ENCODE measurements at places on chromosomes 12 and 14.

DNA sequence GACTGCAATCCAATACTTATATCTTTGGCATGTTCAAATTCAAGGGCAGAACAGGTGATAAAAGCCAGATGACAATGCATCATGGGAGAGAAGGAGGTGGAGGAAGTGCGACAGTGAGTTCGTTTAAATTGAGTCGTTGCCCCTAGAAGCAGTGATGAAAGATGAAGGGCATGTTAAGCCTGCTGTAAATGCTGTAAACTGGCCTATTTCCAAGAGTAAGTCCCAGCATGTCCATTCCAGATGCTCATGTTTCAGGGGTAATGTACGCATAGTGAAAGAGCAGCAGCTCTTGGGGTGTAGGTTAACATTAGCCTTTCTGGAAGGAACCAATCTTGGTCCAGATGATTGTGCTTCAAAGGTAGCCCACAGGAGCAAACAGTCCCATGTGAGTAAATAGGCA is 97.1 kb downstream of the C2CD5 start:
- DNase-seq: no peak

- no peak for DNase-seq
Observed at GRCh38 chr12:29225834-29226233, 76.8 kb downstream of the FAR2 start.

DNA sequence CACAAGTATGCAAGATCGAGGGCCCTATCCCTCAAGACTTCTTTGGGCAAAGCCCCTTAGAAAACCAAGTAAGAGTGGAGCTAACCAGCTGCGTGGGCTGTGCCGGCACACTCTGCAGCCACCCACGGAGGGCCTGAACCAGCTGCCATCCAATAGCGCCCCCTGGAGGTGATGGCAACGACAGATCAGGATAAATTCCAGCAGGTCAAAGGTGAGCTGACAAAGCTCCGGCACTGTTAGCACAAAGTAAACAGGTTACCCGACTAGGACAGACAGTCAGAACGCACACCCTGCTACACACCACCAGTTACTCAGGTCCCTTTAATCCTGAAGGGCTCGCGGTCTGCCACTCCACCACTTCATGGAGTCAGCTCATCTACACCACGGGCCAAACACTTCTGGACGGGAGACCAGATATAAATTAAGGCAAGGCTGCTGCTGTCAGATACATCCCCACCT is 4.9 kb downstream of the ZBTB39 start:
- no peak for DNase-seq

DNA sequence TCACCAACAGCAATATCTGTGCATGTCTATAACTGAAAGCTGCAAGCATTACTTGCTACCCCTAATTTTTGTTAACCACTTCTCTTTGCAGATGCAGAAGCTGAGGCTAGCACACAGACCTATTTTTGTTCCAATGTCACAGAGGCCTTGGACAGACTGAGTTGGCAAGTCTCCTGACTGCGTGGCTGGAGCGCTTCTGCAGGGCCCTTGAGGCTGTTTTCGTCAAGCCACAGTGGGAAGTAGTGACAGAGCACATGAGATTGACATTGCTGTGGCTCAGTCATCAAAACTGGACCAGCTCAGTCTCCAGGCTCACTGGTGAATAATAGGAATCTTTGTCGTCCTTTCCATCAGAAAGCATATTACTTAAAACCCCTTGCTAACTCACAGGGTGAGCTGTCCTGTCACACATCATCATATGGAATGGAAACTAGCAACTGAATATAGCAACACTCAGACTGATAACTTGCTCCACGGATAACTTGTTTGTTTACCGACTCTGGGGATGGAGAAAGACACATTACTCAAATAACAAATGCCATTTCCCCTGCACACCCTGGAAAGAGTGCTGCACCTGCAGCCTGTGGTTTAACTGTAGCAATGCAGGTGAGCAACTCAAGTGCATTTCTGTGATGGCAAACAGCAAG is 43.6 kb upstream of the DDX11 start:
- no peak for DNase-seq

- DNase-seq: no peak
Observed at GRCh38 chr12:53227836-53228235, 4.2 kb downstream of the RARG start.

DNA sequence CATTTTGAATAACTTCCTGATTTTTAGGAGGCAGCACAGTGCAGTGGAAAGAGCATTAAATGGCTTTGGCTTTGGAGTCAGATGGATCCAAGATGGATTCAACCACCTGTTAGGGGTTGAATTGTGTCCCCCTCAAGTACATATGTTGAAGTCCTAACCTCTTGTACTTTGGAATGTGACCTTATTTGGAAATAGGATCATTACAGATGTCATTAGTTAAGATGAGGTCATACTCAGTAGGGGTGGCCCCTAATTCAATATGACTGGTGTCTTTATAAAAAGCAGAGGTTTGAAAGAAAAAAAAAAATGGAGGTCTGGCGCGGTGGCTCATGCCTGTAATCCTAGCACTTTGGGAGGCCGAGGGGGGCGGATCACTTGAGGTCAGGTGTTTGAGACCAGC is 18.8 kb downstream of the ATP5MC2 start:
- no peak for DNase-seq

DNA sequence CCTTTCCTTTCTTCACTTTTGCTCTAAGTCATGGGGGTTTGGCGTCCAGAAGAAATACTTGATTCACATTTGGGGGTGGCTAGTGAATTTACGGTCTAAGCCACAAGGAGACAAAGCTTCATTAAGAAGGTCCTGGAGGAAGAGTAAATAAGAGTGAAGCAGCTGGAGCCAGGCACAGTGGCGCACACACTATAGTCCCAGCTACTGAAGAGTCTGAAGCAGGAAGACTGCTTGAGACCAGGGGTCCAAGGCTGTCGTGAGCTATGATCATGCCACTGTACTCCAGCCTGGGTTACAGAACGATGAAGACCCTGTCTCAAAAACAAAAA is 23.3 kb downstream of the ACTN1 start:
- DNase-seq: no peak

GRCh38 chr14:35878272-35879150 is 52.4 kb downstream of the BRMS1L start:
- DNase-seq: peak; percentile 74

DNA sequence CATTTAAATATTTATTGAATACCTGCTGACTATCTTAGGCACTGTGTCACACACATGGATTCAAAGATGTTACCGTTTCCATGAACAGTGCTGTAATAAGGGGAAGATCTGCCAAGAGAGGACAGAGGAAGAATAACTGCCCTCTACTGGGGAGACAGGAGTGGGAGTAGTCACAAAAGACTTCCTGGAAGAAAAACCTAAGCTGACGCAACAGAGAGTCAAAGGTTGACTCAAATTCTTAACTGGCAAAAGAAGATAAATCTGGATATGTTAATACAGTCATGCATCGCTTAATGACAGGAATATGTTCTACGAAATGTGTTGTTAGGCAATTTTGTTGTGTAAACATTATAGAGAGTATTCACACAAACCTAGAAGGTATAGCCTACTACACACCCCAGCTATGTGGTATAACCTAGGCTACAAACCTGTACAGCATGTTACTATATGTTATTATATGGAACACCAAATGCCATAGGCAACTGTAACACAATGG is 51.5 kb downstream of the DCAF5 start:
- peak; percentile 65 for DNase-seq

- DNase-seq: no peak
Observed at GRCh38 chr14:39033371-39033770, 69.7 kb downstream of the SEC23A start.

- no peak for DNase-seq
Observed at GRCh38 chr14:60878536-60878935, 102.3 kb downstream of the TRMT5 start.

DNA sequence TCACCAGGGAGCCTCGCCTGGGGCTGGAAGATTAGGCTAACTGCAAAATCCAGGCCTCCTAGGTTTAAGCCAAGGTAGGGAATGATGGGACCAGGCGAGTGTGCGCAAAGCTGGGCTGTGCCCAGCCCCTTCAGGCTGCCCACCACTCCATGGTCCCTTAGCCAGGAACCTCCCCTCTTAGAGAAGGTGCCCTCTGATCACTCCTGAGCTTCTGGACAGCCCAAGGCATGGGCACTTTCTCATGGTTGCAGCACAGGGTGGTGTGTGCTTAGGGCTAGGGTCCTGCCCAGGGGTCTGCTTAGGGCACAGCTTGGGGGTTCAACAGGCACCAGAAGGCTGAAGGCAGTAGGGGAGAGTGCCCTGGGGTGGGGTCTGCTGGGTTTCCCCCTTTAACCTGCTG is 69.0 kb downstream of the PRIMA1 start:
- DNase-seq: no peak

- DNase-seq: no peak
Observed at GRCh38 chr14:63727231-63727735, 582 bp downstream of the SGPP1 start.

DNA sequence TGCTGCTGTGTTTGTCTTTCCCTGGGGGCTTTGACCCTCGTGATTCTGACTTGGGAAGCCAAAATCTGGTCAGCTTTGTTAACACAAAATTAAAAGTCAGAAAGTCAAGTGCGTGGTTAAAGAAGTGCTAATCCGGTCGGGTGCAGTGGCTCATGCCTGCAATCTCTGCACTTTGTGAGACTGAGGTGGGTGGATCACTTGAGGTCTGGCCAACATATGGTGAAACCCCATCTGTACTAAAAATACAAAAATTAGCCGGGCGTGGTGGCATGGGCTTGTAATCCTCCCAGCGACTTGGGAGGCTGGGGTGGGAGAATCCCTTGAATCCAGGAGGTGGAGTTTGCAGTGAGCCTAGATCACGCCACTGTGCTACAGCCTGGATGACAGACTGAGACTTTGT is 844.6 kb downstream of the VRK1 start:
- DNase-seq: no peak

GRCh38 chr12:5246196-5246595 is 185.7 kb upstream of the NTF3 start:
- DNase-seq: no peak

DNA sequence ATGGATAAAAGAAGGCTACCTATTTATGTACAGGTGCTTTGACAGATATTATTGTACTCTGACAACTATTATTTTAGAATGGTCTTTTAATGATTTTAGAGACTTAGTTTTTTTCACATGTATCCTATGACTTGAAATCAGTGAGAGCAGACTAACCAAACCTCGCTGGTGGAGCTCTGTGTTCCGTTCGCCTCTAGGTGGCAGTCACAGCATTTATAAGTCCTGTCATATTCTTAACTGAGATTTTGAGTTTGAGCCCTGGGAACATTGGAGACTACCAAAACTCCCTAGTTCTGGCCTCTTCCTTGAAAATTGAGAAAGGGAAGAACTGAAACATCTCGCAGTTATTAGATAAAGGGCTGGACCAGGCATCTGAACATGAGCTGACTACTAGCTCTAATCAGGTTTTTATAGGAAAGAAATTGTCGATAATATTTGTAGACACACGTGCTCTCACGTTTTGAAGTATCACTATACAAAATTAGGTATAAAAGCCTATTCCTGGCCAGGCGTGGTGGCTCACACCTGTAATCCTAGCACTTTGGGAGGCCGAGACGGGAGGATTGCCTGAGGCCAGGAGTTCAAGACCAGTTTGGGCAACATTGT is 48.3 kb downstream of the TTLL5 start:
- DNase-seq: no peak

DNA sequence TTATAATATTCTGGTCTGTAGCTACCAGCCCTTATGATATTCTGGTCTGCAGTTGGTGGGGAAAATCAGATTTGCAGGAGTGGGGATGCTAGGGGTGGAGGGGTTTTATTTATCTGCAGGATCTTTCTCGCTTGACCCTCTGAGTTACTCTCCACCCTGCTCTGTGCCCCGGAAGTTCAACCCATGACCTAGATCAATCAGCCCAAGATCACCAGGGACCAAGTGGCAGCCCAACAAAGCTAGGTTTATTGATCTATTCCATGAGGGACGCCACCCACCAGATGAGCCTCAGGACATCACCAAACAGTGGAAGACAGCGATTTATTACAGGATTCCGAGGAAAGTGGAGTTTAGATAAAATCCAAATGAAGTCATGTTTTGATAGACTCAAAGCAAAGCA is 25.8 kb upstream of the C12orf76 start:
- DNase-seq: no peak

DNA sequence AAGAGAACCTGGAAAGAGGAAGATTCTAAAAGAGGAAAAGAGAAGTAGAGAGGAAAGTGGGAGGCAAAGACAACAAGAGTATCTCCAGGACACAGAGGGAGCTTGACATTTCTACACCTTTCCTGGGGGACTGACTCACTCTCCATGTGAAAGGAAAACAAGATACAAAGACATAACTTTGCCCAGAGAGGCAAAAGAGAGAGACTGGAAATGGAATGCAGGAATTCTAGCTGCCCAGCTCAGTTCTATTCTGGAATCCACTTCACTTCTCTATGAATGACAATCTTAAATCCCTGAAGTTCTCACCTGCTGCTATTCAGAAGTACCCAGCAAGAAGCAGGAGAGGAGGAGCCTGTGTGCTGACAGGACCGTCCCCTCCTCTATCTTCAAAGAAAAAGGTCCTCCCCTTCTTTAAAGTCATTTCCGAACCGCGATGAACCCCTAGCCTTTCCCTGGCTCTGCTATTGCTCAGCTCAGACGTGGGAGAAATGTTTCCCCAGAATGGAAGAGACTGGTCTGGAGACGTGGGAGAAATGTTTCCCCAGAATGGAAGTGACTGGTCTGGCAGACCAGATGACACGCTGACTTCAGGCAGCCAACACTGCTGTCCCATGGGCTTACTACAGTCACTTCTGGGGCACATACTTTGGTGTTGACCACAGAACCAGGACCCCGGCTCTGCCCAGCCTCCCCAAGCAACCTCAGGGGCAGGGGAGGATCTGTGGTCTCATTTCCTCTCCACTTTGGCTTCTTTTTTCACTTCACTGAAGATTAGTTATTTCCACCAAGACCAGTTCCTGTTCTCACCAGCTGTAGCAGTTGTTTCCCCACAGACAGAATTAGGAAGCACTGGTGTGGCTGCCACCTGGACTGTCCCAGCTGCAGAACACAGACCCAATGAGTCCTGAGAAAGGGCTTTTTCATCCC is 8.3 kb downstream of the FMNL3 start:
- DNase-seq: no peak

DNA sequence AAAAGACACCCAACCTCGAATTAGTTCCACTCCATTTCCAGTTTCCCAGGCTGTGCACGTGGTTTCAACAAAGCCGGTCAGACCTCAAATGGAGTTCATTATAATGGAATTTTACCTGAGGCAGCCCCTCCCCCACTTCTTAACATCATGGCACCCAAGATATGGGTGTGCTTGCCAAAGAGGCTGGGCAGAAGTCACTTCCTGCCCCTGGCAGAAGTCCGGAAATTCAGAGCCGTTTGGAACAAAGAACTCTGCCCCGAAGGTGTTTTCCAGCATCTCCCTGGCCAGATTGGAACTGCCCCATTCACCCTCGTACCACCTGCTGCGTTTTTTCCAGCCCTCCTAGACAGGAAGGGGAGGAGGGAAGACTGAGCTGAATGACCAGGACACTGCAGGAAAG is 8.2 kb downstream of the VDR start:
- no peak for DNase-seq

Data from fibroblast of skin of left biceps (primary cell).